ENCODE measurements at places on chromosomes 4 and X. TPM values are rescaled to one million over a fixed set of nuclear protein-coding genes. Genes with fewer than 3 reads are reported as not detected.

The RBMXL3 gene
- not detected for total RNA-seq

The GPR78 gene
- not detected for total RNA-seq

The SORBS2 gene
- not detected for total RNA-seq

GRCh38 chr4:155802190-155802959 is 43.6 kb downstream of the GUCY1B1 start:
- DNase-seq: no peak

DNA sequence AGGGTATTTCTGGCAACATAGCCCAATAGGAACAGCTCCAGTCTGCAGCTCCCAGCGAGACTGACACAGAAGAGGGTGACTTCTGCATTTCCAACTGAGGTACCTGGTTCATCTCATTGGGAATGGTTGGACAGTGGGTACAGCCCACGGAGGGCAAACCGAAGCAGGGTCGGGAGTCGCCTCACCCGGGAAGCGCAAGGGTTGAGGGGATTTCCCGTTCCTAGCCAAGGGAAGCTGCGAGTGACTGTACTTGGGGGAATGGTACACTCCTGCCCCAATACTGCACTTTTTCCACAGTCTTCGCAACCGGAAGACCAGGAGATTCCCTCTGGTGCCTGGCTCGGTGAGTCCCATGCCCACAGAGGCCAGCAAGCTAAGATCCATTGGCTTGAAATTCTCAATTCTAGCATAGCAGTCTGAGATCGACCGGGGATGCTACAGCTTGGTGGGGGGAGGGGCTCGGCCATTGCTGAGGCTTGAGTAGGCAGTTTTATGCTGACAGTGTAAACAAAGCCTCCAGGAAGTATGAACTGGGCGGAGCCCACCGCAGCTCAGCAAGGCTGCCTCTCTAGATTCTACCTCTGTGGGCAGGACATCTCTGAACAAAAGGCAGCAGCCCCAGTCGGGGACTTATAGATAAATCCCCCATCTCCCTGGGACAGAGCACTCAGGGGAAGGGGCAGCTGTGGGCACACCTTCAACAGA is 14.0 kb upstream of the ADAD1 start:
- DNase-seq: no peak

GRCh38 chr4:120081726-120082125 is 15.1 kb upstream of the MAD2L1 start:
- DNase-seq: no peak

DNA sequence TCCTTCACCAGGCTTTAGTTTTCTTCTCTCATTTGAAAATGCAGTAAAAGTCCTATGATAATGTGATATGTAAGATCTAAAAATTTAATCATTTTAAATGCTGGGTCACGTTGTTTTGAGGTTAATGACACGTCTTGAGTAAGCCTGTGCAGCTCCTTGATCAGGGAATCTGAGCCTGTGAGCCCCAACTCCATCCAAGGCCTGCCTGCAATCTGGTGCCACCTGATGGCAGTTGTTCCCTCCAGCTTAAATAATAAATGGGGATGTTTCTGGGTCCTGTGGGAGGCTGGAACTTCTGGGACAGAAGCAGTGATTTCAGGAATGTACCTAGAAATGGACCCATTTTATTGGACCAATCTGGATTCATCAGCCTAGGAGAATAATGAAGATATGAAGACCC is 455.4 kb upstream of the ADGRL3 start:
- DNase-seq: no peak

Measured in Karpas-422 (cell line).